ENCODE measurements at places on chromosomes 7 and 10.

DNA sequence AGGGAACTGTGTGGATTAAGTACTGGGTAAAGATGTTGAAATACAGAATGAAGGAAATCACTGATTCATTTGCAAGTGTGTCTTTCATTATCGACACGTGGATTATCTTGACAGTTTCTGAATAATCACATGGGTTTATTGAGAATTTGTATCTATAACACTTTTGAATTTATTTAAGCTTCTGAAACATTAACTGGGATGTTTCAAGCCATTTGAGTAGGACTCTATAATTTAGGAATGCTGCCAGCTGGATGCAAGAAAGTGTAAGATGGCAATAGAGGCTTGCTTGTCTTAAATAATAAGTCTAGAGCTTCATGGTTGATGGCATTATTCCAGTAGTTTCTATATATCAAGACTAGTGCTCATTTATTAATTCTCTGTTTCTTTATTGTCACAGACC lies 1100.7 kb upstream of the GHITM start:
- no peak for DNase-seq

- no peak for DNase-seq
Observed at GRCh38 chr7:143013473-143013872, 13.5 kb downstream of the OR9A2 start.

- DNase-seq = no peak
Observed at GRCh38 chr10:34658934-34659333, 156.2 kb downstream of the PARD3 start.

DNA sequence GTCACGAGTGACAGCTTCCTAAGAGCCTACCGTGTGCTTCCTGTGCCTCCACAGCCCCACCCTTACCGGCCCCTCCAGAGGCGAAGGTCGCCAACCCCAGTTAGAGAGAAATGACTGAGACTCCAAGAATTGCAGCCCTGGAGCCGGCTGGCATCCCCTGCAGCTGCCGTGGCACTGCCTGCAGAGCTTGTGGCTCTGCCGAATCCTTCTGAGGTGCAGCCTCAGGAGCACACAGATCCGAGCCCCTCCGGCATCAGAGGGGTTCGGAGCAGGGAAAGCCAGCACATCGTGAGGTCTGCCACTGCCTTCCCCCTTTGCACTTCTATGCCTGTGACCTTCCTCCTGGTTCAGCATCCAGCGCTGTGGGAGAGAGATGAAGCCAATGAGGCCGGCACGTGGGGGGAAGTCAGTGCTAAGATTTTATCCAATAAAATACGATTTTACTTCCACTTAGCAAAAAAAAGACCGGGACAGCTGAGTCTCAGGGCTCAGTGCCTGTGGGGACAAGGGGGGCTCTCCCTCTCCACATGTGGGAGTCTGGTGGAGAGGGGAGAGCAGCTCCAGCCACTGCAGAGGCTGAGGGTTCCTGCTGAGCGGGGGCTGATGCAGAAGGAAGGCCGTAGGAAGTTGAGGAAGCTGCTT lies 80.1 kb downstream of the TCERG1L start:
- no peak for DNase-seq

DNA sequence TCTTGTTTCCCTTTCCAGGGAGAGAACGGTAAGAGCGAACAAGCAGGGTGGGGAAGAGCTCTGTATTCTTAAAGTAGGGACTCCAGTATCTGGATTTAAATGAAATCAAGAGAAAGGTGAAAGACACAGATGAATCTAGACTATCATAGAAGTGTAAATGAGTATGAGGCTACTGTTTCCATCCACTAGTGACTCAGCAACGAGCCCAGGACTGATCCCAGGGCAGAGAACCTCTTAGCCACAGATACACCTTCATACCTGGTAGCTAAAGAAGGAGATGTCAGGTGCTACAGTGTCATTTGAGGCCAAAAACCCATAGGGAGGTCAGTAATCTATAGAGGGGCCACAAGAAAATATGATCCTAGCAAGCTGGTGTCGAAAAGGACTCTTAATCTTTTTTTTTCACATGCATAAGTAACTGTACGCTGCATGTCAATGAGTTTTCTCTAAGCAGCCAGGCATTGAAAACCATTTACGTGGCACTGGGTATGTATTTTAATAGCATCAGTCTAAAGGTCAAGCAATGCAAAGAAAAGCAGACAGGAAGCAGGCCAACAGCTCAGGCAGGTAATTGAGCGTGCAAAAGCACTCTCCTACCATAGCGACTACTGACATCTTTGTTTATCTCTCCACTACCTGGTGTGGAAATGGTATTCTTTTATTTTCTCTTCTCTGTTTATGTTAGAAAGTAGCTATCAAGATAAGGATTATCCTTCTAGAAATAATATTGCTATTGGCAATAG lies 91.5 kb upstream of the EGR2 start:
- DNase-seq = no peak

DNA sequence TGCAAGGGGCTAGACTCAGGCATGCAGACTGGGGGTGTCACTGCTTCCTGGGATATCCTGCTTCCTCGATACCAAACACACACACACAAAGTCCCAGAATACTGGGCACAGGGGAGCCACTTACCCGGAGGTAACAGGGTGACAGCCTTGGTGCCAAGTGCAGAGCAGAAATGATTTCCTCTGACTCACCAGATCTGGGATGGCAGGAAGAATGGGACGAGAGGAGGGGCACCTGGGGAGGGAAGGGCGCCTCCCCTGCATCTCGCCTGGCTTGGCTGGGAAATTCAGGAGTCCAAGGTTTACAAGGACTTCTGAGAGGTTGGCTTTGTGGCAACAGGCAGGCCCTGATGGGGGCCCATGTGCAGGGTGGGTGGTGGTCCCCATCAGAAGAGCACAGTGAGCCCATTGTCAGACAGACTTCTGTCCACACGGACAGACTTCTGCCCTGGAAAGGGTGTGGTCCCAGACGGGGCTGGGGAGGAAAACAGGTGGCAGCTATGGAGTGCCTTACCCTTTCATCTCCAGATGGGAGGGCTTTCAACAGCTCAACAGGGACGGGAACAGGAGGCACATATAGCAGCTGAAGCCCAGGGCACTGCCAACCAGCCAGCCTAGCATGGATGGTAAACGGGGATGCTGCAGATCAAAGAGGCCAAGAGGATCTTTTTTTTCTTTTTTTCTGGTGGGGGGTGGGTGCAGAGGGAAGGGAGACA lies 9.7 kb upstream of the CCL24 start:
- DNase-seq = no peak

- no peak for DNase-seq
Observed at GRCh38 chr7:87920578-87920977, 13.5 kb upstream of the ADAM22 start.

DNA sequence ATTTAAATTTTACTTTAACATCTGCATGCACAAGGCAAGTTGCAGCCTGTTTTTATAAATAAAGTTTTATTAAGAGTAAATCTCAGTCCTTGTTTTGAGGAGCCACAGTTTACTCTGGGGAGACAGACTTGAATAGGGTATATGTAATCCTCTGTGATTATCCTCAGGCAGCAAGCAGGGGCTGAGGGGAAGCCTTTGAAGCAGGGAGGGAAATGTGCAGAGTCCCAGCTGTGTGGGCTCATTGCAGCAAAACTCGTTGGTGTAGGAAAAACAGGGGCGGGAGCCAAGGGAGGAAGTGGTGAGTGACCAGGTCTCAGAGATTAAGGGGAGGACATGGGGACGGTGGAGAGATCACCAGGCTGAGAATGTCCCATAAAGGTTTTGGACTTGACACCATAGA lies 34.3 kb upstream of the SMC3 start:
- DNase-seq = no peak

DNA sequence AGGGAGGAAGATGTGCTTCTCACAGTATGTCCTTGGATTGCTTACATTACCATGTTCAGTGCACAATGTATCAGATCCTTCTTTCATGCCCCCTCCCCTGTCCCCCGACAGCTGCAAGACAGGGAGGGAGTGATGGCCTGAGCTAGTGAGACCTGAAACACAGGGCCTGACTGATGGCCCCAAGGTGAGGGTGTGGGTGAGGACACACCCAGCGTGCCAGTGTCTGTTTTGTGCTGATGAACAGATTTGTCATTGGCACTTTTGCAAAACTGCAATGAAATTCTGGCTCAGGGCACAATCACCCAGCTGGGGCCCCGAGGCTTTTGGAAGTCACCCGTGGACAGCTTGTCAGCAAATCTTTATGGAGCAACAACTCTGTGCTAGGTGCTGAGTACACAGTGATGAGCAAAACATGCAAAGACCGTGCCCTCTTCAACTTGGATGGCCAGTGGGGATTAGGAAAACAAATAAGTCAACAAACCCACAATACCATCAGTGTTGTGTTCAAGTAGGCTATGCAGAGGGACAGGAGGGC lies 59.4 kb upstream of the EMX2 start:
- no peak for DNase-seq

DNA sequence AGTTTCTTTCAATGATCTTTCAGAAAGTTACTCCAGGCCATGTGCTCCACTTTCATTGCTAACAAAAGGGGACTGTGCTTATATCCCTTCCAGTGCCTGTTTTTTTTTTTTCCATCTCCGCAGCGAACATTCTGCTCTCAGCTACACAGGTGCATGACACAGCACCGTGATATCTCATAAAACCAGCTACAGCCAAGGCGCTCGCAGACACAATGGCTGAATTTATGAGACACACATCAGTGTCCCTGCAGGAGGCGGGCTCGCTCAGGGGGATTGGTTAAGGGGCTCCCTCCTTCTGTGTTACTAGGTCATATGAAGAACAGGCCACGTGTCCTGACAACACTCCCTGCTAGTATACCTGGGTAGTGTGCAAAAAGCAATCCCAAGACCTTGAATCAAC lies 245.5 kb downstream of the SKAP2 start:
- no peak for DNase-seq

- no peak for DNase-seq
Observed at GRCh38 chr7:103622274-103622673, 176.3 kb upstream of the SLC26A5 start.
